ENCODE measurements at places on chromosomes 5 and 9.

- no peak for DNase-seq
These were observed 98.6 kb downstream of the OSTF1 start for GRCh38 chr9:75186767-75187380.

DNA sequence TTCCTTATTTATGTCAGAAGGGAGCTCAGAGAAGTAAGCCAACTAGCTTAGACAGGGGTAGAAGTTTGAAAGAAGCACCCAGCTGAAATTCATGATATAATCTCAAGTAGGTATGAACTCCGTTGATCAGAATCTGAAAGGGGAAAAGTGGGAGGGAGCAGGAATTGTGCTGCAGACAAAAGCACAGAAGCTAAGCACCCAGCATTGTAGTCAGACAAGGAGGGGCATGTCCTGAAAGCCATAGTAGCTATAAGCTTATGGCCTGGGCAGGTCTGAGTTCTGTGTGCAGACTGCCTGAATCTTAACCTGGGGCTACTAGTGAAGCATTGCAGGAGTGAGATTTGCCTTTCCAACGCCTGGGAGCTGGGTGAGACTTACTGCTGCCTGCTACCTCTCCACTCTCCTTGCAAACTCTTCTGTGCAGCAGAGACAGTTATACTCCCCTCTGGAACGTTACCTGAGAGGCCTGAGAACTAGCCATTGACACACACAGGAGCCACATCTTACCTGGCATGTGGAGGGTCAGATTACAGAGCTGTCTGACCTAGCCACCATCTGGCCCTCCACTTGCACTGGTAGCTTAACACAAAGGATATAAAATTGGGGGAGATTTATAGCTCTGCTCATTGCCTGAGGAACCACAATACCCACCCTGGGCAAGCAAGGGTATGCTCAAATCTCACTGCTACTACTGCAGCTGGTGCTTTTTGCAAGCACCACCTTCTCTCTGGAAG, 9.8 kb upstream of the CYLC2 start:
- no peak for DNase-seq

GRCh38 chr5:140546851-140547507, 483 bp upstream of the EIF4EBP3 start:
- no peak for DNase-seq

- peak; percentile 45 for DNase-seq
These were observed 248.1 kb downstream of the CETN3 start for GRCh38 chr5:90161414-90161813.

DNA sequence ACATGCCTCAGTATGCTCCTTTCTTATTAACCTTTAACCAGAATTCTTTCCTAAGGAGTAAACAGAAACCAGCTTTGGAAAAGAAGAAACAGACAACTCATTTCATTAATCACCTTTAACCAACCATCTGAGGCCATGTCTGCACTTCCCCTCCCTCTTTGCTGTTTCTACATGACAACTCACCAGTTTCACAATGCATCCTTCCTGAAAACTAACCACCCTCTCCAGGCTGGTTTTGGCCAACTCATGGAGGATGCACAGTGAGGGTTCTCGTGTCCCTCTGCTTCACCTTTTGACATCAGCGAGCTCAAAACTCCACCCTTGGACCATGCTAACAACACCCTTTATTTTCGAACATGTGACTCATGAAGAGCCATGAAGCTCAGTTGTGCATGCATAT, 244.1 kb downstream of the ELAVL2 start:
- no peak for DNase-seq

Measured in left ventricle myocardium superior (tissue), 1 donor.